ENCODE measurements at places on chromosomes 13 and 19.
A peak's percentile ranks its signal among the peaks of the same experiment; 100 is the strongest.

DNA sequence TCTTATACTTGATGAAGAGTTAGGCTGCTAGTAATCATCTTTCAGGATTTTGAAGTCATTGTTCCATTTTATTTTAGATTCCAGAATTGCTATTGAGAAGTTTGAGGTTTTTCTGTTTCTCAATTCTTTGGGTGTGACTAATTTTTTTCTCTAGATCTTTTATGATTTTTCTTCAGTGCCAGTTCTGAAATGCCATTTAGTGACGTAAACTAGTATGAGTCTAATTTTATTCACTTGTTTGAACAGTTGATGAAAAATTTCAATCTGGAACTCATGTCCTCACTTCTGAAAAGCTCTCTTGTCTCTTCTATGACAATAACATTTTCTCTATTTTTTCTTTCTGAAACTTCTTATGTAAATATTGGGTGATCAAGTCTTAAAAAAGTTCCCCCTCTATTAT, 188.5 kb upstream of the HTR2A start:
- DNase-seq, result no peak

DNA sequence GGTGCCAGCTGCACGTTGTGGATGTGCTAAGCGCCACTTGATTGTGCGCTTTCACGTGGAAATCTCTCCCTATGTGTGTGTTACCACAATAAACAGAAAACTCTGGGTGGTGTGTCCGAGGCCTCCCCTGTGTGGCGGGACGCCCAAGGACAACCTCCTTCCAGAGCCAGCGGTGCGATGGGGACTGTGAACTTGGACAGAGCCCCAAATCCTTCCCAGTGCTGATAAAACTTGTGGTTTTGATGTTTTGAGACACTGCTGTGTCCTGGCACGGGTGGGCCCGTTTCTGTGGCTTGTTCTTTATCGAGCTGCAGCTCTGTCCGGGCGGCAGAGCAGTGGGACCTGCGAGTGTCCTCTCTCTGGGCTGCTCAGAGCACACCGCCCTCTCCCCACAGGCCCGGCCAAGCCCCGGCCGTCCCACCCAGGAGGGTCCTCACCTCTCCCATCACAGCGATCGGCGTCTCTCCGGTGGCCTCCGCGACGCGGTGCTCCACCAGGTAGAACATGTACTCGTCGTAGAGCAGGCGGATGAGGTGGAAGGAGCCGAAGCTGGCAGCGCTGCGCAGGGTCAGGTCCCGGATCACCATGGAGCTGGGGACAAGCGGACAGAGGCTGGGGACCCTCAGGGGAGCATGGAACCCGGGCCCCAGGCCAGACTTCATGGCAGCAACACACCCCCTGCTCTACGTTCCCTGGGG, 18.8 kb upstream of the RANBP3 start:
- no peak for DNase-seq

GRCh38 chr13:94997126-94997525, 284.8 kb upstream of the SOX21 start:
- no peak for DNase-seq

DNA sequence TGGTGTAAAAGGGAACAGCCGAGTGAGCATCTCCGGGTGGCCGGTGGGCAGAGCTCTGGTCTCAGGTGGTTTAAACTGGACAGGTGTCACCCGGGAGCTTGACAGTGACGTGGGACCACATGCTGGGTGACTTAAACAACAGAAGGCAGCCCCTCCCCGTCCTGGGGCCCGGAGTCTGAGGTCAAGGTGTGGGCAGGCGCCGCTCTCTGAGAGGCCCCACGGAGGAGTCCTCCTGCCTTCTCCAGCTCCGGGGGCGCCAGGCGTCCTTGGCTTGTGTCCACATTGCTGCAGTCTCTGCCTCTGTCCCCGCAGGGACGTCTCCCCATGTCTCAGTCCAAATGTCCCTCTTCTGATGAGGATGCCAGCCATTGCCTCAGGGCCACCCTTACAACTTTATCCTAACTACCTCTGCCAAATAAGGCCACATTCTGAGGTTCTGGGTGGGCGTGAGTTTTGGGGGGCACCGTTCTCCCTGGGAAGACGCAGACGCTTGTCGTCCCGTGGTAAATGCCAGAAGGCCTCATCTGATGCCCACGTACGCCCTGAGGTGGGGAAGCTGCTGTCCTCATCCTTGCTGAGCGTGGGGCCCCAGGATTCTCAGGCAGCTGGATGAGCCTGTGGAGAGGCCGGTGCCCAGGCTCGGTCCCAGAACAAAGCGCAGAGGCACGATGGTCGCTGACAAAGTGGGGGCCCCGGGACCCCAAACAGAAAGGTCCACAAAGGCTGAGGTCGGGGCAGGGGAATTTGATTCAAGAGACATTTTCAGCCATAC, 12.9 kb downstream of the GZMM start:
- DNase-seq, result no peak

- peak; percentile 35 for DNase-seq
Measured at GRCh38 chr19:3785938-3786824, at the start of gene MATK. Gene MATK (minus strand): TSS chr19:3786381. CDS start chr19:3785135, 1,246 bp downstream.

DNA sequence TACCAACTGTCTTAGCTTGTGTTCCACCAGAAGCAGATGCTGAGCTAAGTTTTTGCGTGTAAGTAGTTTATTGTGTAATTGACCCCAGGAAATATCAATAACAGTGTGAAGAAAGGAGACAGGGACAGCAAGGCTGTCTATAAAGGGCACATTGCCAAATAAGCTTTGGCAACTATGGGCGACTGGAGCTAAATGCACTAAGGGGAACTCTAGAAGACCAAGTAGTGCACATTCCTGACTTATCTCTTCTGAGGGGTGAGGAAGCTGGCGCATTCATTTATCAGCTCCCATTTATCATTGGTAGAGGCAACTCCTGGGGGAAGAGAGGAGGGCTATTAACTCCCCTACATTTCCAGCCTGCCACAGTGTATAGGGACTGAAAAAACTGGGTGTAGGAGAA, 135.0 kb downstream of the DLEU7 start:
- DNase-seq, result no peak

DNA sequence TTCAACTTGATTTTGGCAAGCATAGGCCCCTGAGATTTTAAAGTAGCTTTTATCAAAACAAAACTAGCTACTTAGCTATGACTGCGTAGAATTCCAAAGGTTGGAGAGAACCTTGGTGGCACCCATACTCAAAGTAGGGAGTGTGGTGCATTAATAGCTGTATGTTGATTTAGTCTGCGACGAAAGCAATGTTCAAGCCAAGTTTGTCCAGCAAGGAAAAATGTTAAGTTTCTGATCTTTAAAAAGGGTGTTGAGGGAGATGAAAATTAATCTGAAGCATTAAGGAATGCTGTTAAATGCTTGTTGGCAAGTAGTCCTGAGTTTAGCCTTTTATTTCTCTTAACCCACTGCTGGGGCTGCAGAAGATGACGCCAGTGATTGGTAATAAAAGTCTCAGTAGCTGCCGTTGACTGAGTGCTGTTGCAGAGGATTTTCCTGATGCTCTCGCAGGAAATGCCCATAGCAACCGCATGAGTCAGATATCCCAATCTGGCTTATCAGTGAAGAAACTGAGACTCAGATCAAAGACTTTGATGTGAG, 75.9 kb upstream of the RNF113B start:
- DNase-seq, result no peak

DNA sequence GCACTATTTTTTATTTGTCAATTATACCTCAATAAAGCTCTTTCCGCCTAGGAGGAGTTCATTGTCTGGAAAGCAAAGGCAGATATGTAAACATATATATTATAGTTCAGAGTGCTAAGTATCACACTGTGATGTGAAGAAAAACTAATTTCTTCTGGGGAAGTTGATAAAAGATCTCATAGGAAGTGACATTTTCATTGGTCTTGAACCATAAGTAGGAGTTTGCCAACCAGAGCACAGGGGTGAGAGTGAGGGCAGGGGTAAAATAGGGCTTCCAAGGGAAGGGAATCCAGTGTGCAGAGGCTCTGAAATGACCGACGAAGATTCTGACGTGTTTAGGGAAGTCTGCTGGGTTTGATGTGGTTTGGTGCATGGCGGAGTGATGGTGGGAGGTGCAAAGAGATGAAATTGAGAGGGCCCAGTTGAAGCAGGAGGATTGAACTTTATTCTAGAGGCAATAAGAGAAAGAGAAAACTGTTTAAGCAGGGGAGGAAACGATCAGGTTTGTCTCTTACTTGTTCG, 780 bp upstream of the GTF2F2 start:
- peak; percentile 52 for DNase-seq

DNA sequence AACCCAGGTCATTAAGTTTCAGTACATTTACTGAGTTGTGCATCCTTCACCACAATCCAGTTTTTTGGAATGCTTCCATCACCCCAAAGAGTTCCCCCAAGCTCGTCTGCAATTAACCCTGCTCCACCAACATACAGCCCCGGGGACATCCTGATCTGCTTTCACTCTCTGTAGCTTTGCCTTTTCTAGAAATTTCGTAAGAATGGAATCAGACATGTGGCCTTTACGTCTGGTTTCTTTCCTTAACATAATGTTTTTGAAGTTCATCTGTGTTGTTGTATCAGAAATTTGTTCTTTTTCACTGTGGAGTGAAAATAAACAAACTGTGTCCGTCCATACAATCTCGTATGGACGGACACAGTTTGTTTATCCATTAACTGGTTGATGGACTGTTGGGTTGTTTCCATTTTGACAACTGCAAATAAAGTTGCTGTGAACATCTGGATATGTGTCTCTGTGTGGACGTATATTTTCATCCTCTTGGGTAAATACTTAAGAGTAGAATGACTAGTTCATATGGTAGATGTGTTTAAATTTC, 2.9 kb downstream of the KLHL26 start:
- no peak for DNase-seq

- DNase-seq, result no peak
Measured at GRCh38 chr13:50162001-50162400, 146.8 kb downstream of the KCNRG start.

DNA sequence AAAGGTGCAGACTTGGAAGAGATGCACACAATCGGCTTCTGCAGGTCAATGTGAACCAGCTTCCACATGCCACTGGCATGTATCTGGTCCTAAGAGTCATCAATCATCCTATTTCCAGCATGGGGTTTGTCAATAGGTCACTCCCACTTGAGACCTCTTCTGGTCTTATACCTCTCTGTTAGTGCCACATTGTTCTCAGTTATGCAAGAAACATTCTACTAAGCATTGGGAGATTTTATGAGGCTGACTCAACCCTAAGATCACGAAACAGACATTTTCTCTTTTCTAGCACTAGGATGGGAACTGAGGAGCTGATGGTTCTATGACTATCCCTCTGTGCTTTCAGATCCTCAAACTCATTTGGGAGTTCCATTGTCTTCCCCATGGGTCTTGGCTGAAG, 581.5 kb upstream of the KLF12 start:
- no peak for DNase-seq

DNA sequence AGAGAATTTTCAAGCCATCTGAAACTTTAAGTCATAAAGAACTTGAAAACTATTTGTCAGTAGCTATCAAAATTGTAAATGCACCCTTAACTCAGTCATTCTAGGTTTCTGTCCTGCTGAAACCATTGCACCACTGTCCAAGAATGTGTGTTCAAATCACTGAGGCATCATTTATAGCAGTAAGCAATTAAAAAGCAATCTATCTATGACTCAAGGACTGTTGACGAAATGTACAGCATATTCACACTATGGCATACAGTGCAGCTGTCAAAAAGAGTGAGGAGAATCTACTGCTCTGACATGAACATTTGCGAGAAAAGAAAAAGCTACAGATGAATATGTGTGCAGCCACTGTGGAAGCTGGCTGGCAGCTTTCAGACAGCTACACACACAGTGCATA, 71.2 kb downstream of the ING1 start:
- DNase-seq, result no peak

- no peak for DNase-seq
Measured at GRCh38 chr19:50512999-50513745, 541 bp downstream of the ASPDH start.

GRCh38 chr13:114122127-114122511, 10.3 kb downstream of the RASA3 start:
- no peak for DNase-seq

GRCh38 chr19:18663940-18664530, 19.4 kb upstream of the CRTC1 start:
- DNase-seq, result no peak

GRCh38 chr19:747432-748273, 3.3 kb upstream of the MISP start:
- no peak for DNase-seq

- peak; percentile 55 for DNase-seq
Measured at GRCh38 chr13:51849145-51850101, 4.4 kb upstream of the TMEM272 start.

DNA sequence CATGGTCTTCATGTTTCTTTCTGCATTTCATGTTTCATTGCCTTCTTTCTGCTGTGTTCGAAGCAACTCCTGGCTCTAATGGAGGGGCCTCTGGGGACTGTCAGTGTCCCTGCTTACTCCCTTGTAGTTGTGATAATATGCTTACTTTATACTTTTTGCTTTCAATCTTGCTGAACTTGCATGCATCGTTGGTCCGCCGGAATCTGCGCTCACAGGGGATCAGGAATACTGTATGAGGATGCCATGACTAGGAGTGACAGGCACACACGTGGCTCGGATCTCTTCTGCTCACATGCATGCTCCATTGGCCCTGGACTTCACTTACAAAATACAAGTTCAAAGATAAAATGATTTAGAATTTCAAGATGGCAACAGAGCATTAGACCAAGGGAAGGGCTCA, 108.8 kb downstream of the SIPA1L3 start:
- DNase-seq, result no peak

DNA sequence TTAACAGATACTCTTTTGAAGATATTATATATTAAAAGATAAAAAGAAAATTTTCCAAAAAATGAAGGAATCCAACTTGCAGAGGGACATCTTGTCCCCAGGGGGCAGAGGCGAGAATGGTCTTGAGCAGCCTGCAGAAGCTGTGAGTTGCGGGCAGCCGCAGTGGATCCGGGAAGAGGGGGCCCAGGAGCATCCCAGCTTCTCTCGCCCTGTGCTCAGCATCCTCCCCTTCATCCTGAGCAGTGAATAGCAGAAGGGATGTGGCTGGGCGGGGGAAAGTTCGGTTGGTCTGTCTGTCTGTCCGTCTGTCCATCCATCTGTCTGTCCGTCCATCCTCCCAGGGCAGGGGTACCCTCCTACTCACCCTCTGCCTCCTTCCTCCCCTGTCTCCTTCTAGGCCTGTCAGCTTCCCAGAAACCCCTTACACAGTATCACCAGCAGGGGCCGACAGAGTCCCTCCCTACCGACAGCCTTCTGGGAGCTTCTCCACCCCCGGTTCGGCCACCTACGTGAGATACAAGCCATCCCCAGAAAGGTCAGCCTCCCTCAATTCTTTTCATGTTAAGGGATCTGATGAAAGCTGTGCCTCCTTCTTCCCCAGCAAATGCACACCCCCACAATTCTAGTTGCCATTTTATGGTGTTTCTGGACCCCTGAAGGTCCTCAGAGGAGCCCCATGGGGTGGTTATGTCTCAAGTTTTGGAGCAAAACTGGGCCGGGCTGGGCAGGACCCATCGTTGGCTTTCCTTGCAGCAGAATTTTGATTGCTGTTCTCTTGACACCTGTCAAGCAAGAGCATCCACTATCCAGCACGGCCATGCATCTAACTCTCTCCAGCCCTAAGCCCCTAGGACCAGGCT, 81.6 kb downstream of the DPF1 start:
- peak; percentile 66 for DNase-seq

GRCh38 chr19:21398851-21399250, 1.9 kb downstream of the ZNF493 start:
- no peak for DNase-seq

All from stimulated activated CD4-positive, alpha-beta T cell treated with anti-CD3 and anti-CD28 coated beads, Interleukin-2, amount 100 ng/mL, for 24 hours (primary cell).